ENCODE measurements at places on chromosomes 2 and 18. TPM values are rescaled to one million over a fixed set of nuclear protein-coding genes. Genes with fewer than 3 reads are reported as not detected.

The PDE1A gene
- polyA plus RNA-seq: 18.5 TPM

The SCYGR4 gene
- not detected for polyA plus RNA-seq

- DNase-seq: no peak
These were observed 171.3 kb downstream of the THADA start for GRCh38 chr2:43424262-43425207.

DNA sequence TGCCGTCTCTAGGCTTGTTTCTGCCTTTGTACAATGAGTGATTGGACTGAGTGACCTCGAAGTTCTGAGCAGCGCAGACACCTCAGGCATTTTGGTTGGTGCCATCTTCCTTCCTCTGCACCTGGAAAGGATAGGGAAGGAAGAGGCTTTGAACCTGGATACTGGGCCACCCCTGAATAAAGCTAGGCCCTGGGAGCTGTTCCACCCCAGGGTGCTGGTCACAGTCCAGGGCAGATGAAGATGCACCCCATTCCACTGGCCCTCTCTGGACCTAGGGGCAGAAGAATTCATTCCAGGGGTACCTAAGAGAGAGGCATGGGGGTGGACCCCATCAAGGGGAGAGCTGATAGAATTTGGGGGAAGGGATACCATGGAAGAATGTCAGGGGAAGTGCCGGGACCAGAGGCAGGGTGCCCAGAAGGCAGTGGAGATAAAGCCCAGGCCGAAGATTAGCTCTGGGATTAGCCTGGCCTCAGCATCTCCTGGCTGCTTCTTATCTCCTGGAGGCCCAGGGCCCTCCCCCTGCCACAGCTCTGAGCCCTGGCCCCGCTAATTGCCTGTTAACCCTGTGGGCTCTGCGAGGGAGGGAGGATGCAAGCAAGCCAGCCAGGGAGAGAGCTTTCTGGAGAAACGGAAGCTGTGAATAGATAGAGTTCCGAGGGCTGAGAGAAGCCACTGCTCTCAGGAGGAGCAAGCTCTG is 11.4 kb downstream of the ASIC4 start:
- no peak for DNase-seq

The SATB2 gene
- polyA plus RNA-seq: 16.4 TPM

The IL1R2 gene
- polyA plus RNA-seq: 0.36 TPM
